Cerebellar cortex (tissue), 1 donor: ENCODE measurements at places on chromosomes 4 and X.

GRCh38 chr4:26330186-26330787 is 9.5 kb downstream of the RBPJ start:
- peak; percentile 88 for DNase-seq

GRCh38 chrX:47683184-47683828 is 24.3 kb upstream of the UXT start:
- DNase-seq = no peak

- DNase-seq = no peak
Observed at GRCh38 chr4:78926826-78927225, 12.4 kb downstream of the PAQR3 start.

GRCh38 chrX:28920153-28920943 is 333.1 kb downstream of the IL1RAPL1 start:
- DNase-seq = peak; percentile 3

DNA sequence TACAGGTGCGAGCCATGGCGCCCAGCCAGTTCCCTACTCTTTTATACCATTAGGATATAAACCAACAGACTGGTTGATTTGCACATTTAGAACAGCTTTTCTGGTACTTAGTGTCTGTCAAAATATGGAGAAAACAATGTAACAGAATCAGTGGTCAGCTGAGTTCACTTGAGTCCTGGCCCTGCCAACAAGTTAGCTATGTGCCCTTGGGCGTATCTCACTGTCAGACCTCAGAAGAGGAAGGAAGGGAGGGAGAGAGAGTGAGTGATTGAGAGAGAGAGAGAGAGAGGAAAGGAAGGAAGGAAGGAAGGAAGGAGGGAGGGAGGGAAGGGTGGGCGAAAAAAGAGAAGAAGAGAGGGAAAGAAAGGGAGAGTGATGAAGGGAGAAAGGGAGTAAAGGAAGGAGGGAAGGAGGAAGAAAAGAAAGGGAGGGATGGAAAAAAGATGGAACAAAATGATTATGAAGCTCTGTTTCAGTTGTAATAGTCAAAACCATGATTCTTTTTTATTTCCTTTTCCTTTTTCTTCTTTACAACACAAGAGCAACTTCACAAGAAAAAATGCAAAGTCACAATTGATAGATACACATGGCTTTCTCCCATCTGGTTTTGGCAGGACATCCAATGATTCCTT is 55.7 kb upstream of the PDGFRA start:
- no peak for DNase-seq
